ENCODE measurements at places on chromosomes 1 and 21.

DNA sequence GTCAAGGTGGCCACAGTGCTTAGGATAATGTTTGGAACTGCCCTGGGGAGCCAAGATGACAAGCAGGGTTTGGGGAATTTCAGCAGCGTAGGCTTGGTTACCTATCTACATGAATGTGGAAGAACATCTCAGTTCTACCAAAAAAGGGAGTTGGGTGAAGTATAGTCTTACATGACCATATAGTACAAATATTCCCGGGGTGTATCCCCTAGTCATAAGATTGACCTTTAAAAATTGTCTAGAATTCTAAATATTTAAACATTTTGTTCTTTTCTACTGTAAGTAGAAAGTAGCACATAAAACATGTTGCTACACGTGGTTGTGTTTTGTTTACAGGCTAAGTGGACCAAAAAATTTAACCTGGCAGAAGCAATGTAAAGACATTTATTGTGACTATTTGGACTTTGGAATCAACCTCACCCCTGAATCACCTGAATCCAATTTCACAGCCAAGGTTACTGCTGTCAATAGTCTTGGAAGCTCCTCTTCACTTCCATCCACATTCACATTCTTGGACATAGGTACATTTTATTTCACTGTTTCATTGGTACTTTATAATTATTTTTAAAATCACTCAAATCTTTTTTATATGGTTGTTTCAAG lies 20.3 kb downstream of the IL12RB2 start:
- DNase-seq, result no peak

- DNase-seq, result no peak
Observed at GRCh38 chr1:101299141-101299540, 62.3 kb downstream of the S1PR1 start.

GRCh38 chr1:1281533-1282321 lies 1.5 kb downstream of the SCNN1D start:
- no peak for DNase-seq

- DNase-seq, result no peak
Observed at GRCh38 chr1:163745204-163745603, 423.4 kb downstream of the NUF2 start.

DNA sequence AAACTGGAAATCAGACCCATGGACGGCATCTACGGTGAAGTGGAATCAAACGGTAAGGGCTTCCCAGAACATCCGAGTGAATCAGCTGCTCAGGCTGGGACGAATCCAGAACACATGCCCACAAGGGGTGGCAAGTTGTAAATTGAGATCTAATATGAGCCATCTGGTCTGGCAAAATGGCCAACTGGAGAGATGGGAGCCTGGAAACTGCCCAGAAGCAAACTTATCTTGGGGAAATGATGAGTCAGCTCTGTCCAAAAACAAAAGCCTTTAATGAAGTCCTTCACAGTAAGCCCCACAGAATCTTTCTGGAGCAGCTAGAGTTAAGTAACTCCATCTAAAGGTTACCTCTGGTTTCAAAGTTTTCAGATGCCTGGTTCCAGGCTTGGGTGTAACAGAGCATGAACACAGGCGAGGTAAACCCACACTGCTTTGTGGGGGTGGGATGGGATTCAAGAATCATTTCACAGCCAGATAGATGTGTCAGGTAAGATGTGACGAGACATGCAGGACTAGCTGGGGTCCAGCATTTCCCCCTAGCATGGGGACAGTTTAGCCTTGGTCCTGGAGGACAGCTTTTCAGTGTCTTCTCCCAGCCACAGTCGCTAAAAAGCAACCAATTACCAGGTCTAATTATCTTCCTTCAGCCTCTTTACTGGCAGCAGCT lies 10.5 kb upstream of the SRP9 start:
- DNase-seq, result no peak

- no peak for DNase-seq
Observed at GRCh38 chr1:109649491-109649914, 6.4 kb upstream of the GSTM4 start.

DNA sequence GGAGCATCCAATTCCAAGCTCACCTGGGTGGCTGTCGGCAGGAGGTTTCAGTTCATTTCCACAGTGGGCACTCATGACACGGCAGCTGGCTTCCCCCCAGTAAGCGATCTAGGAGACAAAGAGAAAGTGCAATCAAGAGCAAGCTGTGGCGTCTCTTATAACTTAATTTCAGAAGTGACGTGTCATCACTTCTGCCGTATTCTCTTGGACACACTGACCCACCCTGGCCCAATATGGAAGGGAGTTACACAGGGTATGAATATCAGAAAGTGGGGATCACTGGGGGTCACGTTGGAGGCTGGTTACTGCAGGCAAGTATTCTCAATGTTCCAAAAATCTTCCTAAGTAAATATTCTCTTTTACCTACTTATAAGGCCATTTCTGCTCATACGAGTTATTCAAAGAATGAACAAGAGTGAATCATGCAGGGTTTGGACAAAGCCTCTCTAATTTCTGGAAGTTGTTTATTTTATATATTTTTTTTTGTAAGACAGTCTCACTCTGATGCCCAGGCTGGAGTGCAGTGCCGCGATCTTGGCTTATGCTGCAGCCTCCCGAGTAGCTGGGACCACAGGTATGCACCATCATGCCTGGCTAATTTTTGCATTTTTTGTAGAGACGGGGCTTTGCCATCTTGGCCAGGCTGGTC lies 46.5 kb upstream of the GREM2 start:
- no peak for DNase-seq

GRCh38 chr1:45802343-45803298 lies 791 bp upstream of the MAST2 start:
- DNase-seq, result peak; percentile 64

DNA sequence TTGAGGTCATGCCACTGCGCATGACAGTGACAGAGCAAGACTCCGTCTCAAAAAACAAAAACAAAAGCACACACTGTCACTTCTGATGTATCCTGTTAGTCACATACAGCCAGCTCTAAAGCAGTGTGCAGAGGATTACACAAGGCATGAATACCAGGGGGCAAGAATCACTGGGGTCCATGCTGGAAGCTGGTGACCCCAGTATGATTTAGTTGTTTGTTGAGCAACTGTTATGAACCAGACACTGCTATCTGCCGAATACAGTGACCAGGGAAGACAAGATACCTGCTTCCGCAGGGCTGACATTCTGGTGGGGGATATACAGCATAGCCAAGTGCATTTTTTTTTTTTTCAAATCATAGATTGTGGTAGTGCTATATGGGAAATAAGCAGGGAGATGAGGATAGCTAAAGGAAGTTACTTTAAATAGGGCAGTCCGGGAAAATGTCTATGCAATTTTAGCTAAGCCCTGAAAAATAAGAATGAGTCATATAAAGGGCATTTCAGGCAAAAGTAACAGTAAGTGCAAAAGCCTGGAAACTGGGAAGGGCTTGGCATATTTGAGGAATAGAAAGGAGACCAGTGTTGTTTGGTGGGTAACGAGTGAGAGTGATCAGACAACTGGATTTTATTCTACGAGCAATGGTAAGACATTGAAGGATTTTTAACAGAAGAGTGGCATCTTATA lies 69.7 kb downstream of the ADSS2 start:
- DNase-seq, result no peak

DNA sequence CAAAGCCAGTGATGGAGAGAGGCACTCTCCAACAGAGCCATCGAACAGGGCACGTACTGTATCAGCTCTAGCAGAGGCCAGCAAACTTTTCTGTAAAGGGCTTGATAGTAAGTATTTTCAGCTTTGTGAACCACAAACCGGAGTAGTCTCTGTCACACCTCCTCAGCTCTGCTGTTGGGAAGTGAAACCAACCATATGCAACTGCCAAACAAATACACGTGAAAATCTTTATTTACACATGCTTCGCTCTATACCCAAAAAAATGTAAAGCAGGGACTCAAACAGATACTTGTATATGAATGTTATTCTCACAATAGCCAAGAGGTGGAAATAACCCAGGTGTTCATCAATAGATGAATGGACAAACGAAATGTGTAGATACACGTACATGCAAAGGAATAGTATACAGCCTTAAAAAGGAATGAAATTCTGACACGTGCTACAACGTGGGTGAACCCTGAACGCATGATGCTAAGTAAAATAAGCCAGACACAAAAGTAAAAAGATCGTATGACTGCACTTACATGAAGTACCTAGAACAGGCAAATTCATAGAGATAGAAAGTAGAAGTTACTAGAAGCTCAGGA lies 39.0 kb downstream of the SETD4 start:
- DNase-seq, result no peak

DNA sequence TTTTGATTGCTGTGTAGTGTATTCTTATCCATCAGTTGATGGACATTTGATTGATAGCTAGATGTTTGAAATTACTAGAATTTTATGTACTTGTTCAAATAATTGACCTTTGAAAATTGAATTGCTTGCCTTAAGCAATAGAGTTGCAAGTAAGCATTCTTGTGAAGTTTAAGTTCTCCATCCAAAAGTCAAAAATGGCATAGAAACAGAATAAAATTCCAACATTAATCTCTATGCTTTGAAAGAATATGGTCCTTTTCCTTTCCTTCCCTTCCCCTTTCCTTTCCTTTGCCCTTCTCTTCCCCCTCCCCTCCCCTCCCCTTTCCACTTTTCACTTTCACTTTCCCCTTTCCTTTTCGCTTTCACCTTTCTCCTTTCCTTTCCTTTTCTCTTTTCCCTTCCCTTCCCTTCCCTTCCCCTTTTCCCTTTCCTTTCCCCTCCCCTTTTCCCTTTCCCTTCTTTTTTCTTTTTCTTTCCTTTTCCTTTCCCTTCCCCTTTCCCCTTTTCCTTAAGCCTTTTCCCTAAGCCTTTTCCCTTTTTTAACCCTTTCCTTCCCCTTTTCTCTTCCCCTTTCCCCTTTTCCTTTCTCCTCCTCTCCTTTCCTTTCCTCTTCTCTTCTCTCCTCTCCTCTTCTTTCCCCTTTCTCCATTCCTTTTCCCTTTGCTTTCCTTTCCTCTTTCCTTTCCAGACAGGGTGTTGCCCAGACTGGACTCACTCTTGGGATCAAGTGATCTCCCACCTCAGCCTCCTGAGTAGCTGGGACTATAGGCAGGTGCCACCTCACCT lies 67.4 kb downstream of the SASS6 start:
- no peak for DNase-seq

DNA sequence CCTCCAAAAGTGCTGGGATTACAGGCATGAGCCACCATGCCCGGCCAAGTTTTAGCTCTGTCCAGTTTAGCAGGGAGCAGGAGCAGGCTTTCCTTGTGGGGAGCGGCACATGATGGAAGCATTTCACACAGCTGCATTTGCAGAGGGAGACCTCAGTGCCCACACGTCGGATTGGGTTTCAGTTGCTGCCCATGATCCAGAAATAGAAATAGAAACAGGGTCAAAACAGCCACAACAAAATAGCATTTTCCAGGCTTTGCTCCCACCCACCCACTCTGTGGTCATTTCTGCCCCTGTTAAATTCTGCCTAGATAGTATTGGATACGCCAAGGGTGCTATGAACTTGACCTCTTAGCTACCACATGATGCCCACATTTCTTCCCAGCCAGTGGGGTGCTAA lies 128.4 kb downstream of the CNIH3 start:
- DNase-seq, result no peak

DNA sequence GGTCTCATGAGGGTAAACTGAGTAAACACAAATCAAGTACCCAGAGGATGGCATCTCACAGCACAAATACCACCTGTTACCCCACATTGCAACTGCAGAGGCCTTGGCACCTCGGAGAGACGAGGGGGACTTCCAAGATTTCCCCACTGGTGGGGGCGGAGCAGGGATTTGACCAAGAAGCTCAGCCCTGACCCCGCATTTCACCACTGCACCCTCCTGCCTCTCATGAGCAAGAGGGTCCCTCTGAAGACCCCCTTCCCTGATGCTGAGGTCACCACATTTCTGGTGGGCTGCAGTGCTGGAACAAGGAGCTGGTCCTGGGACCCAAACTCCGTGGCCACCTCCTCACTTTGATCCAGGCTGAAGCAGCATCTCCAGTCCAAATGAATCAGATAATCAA lies 342.4 kb downstream of the NPHP4 start:
- no peak for DNase-seq
